Stimulated activated CD4-positive, alpha-beta T cell treated with anti-CD3 and anti-CD28 coated beads, Interleukin-15, amount 100 ng/mL, for 48 hours (primary cell): ENCODE measurements at places on chromosomes 3 and 15.

- no peak for DNase-seq
Observed at GRCh38 chr3:185943760-185944106, 5.9 kb upstream of the TRA2B start.

DNA sequence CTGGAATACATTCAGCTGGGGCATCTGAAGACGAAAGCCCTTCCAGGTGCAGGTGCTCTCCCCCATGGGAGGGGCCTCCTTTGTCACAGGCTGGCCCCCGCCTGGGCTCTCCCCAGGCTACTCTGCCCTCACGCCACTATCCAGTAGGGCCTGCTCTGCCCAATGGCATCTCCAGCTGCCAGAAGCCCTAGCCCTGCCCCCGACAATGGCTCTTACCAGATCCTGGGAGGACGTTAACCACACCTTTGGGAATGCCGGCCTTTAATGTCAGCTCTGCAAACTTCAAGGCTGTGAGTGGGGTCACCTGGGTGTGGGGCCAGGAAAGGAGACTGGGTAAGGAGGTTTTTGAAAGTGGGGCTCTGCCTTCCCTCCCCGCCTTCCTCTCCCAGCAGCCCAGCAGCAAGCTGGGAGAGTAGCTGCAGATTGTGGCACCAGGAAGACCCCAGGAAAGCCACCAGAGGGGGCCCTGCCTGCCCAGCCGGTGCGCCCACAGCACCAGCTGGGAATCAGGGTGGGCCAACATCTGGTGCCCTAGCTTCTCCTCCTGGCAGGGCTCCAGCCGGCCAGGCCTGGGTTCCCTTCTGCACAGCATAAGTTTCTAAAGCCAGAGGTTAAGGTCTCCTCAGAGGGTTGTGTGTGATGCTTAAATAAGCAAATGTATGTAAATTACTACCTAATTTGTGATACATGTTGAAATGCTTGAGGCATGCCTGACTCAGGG, 40.4 kb upstream of the SLC41A3 start:
- no peak for DNase-seq

GRCh38 chr3:38098376-38098723, 38.6 kb downstream of the ACAA1 start:
- DNase-seq: no peak

DNA sequence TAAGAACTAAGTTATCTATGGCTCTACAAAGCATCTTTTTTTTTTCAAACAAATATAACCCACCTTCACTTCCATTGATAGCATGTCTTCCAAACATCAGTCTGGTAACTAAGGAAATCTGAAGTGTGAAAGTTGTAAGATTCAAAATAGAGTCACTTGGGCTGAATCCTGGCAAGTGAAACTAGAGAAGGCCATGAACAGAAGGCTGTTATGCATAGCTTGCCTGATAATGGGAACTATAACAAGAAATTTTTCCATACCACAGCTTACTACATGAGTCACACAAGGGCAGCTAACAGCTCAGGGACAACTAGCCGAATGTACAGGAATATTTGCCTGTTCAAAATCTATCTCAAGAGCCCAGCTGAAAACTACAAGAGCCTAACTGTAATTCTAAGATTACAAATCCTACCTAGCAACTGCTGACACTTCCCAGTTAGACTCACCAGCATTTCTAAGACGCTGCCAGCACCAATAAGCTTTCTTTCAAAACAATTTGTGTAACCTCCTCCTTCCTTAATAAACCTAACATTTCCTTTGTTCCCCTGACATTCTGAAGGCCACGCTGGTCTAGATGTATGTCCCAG, 1066.5 kb downstream of the PLOD2 start:
- DNase-seq: no peak

GRCh38 chr3:197547306-197548011, 8.3 kb downstream of the BDH1 start:
- no peak for DNase-seq

DNA sequence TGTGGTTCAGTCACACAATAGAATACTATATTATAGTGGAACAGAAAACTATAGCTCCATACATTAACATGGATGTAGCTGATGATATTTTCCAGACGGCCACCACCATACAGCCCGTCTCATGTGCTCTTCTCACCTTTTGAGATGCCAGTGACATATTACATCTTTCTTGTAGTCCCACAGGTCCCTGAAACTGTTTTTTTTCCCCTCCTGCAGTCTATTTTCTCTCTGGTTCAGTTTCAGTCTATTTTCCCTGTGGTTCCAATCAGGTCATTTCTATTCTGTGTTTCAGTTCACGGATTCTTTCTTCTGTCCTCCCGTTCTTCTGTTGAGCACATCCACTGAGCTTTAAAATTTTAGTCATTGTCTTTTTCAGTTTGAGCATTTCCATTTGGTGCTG, 72.2 kb downstream of the PPCDC start:
- DNase-seq: no peak

DNA sequence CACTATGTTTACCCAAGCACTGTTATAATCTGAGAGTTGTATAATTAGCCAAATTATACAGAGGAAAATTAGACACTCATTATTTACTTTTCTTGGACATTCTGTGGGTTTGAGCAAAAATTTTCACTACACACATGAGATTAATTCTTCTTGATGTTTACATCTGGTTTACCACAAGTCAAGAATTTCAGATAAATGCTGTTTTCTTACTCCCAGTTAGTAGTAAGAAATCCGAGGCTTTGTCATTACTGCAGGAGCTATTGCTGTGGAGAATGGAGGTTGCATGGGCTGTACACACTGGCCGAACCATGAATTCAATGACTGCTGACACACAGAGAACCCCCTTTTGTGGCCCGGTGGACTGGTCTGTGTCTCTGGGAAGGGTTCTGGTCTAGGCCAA, 207.7 kb upstream of the CFAP20DC start:
- DNase-seq: no peak

DNA sequence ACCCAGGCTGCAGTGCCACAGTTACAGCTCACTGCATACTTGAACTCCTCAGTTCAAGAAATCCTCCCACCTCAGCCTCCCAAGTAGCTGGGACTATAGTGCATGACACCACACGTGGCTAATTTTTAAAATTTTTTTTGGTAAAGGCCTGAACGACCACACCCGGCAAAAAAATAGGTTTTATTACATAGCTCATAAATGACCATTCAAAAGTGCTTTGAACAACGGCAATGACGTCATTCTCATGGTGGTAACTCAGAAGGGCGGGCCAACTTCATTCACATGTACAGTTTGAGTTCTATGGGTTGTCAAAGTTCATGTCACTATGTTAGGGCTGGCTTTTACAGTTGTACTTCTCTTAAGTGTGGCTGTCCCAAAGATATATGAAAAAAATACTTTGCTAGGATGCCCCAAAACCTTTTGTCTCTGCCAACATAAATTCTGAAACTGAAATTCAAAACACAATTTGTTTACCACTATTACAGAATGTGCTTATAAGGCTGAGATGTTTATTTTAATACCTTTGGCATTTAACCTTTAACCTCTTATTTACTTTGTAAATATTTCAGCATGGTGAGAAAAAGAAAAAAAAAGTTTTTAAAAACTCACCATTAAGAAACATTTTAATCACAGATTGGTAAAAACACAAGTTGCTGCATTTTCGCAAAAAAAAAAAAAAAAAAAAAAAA, 6.2 kb downstream of the MYO1E start:
- DNase-seq: no peak

- no peak for DNase-seq
Observed at GRCh38 chr3:99823723-99824711, 6.4 kb downstream of the CMSS1 start.

GRCh38 chr3:2578560-2578959, 479.9 kb downstream of the CNTN4 start:
- DNase-seq: no peak

DNA sequence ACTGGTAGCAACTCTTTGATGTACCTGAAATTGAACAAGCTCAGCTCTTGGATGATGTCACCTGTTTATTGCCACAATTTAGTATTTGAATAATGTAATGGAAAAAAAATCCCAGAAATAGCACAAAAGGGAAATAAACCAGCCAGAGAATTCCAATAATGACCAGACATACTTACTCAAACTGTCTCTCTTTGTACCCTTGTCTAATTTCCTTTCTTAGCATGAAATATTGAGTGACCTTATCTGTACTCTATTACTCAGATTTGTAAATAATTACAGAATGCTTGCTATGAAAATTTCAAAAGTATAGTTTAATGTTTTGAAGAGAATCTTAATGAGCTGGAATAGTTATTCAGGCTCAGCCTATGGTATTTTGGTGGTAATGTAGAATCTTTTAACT, 555.4 kb upstream of the SGO1 start:
- no peak for DNase-seq

GRCh38 chr3:52023860-52024764, 28.4 kb upstream of the RPL29 start:
- DNase-seq: no peak
